ENCODE measurements at places on chromosomes 1 and 21.
A peak's percentile ranks its signal among the peaks of the same experiment; 100 is the strongest.

DNA sequence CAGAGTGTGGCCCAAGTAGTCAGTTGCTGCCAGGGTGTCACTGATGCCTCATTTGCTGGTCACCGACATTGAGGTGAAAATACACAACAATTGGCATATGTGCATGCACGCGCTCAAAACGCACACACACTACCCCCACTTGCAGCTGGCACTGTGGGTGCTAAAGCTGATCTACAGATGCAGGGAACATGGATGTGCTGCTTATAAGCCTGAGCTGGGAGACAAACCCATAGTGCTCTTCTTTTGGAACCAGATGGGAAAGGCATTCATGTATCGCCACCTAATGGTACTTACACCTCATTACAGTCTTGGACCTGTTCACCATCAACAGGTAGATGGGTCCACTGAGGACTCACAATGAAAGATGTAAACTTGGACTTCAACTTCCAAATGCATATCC is 70.3 kb upstream of the CAMK1G start:
- no peak for DNase-seq

DNA sequence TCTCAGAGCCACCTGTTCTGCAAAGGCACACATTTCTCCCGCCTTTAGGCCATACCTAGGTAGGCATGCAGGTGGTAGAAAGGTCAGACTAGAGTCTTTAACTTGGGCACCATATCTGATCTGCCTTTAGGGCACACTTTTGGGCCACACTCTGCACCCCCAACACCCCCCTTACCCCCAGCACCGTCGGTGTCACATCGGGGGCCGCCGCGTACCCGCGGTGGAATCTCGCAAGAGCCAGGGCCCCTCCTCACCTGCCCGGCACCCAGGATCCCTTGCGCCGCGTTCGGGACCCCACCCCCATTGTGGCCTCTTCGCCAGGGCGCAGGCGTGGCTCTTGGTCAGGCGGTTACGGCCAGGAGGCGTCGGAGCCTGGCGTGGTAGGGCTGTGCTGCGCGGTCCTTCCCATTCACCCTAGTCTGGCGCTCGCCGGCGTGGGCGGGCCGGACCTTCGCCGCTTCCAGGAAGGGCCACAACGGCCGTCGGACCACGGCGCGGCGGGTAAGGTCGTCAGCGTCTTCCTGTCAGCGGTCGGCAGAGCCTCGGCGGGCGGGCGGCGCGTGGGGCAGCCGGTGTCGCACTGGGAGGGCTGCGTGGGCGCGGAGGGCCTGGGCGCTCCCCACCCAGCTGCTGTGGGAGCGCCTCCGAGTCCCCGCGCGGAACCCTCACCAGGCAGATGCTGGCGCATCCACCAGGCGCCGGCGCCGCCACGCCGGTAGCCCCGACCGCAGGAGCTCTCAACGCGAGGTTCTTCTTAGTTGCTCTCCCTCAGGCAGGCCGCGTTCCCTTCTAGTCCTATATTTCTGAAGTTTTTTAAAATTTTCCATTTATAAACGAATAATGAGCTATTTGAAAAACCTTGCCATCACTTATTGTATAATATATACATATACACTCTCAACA is at the start of gene DNAH14:
DNAH14 (plus strand) TSS at position 341 of the 903 bp plus-strand sequence. CDS start 23,028 bp downstream, outside the sequence.
- DNase-seq, result no peak

DNA sequence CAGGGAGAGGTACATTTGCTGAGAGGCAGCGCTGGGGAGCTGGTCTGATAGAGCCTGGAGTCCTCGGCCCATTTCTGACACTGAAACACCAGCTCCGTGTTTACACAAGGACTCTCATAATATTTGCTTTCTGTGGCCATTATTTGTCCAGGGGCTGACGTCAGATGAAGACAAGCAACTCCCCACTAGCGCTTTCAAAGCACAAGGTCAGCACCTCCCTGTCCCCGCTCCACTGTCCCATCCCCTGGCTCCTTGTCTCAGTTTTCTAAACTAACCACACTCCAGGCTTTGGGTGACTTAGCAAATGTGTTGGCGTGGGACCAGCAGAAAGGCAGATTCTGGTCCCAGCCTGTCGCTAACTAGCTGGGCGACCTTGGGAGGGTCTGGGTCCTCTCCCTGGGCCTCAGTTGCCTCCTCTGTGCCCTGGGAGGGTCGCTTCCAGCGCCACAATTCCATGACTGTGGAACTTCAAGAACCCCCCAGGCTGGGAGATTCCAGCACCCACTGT is 37.4 kb upstream of the ZBTB40 start:
- DNase-seq, result no peak

- no peak for DNase-seq
Observed at GRCh38 chr1:21939650-21940374, 2.7 kb upstream of the HSPG2 start.

GRCh38 chr1:33601751-33602150 is 129.3 kb downstream of the ZSCAN20 start:
- DNase-seq, result no peak

GRCh38 chr1:228000836-228001563 is 5.8 kb upstream of the WNT3A start:
- DNase-seq, result no peak

GRCh38 chr1:48044311-48044710 is 47.1 kb upstream of the TRABD2B start:
- no peak for DNase-seq

- DNase-seq, result peak; percentile 59
Observed at GRCh38 chr1:211680752-211681327, 5.4 kb upstream of the NEK2 start.

DNA sequence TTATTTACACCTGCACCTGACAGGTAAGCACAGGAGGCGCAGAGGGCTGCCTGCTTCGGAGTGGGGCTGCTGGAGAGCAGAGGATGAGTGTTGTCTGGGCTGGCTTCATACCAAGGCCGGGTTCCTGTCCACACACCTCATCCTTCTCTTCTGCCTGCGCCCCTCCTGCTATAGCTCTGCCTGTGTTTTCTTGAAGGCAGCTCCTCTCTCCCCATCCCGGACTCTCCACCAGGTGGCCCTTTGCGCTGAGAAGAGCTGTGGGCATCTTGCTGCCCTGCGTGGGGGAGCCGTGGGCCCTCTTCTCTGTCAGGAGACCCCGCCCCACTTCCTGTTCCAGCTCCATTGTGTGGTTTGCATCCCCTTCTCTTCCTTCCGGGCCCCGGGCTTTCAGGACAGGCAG is 35.0 kb downstream of the ARHGEF10L start:
- no peak for DNase-seq

GRCh38 chr1:93614986-93615581 is 66.6 kb downstream of the BCAR3 start:
- DNase-seq, result no peak

GRCh38 chr21:43721939-43722338 is 3.0 kb downstream of the PDXK start:
- DNase-seq, result no peak

DNA sequence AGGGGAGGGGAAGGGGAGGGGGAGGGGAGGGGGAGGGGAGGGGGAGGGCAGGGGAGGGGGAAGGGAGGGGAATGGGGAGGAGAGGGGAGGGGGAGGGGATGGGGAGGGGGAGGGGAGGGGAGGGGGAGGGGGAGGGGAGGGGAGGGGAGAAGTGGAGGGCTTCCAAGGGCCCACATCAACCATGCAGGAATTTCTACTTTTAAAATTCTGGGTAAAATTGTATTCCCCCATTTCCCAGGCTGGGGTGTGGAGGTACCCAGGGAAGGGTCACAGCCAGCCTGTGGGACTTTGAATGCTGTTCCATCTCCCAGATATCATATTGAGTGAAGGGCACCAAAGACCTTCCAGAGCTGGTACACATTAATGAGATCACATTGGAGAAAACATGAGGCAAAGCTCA is 126.9 kb upstream of the ETS2 start:
- DNase-seq, result no peak

GRCh38 chr1:88488237-88488636 is 195.8 kb upstream of the PKN2 start:
- DNase-seq, result no peak

- no peak for DNase-seq
Observed at GRCh38 chr1:51555866-51556619, 37.0 kb upstream of the EPS15 start.

Measured in posterior cingulate gyrus (tissue), 11 donors.